ENCODE measurements at places on chromosomes 1 and 21.

GRCh38 chr1:22636927-22637326, 499 bp downstream of the C1QA start:
- no peak for DNase-seq

- DNase-seq, result no peak
These were observed 2.9 kb upstream of the GPR25 start for GRCh38 chr1:200869753-200870391.

GRCh38 chr1:26991310-26992116, 2.0 kb upstream of the TRNP1 start:
- DNase-seq, result no peak

DNA sequence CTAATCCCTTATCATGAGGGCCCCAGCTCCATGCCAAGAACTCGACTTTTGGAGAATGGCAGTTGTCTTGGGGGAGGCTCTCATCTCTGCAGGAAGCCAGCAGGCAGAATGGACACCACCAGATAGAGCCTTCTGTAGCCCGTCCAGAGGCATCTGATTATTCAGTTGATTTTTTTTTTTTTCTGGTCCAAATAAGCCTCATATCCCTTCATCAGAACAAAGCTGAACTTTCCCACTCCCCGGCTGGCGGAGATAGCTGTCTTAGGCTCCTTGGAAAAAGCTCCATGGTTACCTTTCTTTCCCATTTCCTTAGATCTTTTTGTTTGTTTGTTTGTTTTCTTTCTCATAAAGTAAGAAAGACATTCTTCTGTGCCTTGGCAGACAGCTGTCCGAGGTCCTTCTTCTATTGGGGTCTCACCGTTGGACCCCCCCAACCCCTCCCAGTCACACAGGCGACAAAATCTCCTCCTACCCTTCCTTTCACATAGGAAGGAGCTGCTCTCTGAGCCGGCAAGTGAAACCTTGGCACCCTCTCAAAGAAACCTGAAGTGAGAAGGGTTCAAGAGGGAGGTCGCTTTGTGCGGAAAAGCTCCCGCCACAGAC, 278.5 kb downstream of the RPS6KC1 start:
- no peak for DNase-seq

DNA sequence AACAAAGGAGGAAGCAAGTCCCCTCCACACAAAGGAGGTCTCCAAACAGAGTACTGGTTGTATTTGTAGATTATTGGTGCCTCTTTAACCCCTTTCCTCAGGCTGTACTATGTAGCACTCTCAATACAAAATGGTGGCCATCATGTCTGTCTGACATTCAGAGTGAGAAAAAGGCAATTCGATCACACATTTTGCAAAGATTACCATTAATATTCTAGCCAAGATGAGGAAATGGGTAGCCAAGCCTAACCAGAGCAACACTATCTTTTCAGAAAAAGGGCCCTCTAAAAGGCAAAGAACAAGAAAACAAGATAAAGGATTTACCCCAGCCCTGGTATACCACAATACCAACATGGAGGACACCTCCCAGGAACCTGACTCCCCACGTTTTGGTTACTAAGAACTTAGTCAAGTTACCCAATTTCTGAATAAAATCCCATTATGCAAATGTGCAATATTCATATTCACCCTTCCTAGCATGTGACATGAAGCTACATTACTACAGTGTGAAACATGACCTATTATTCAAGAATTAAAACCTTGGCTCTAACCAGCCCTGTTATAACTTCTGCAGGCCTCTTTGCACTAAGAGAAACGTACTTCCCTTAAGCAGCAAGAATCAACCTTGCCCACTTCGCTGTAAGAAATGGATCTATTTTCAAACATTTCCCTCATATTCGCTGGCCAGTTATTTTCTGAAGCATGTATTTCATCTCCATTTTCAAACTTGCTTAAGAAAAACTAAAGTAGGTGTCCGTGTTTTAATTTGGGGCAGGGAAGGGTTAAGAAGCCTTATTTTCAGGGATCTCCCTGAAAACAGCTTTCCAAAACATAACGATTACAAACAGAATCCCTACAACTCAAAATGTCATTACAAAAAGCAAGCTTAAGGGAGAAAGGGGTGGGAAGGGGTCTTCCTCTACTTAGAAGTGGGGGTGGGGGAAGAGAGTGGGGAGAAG, 2.1 kb downstream of the KDM5B start:
- no peak for DNase-seq

DNA sequence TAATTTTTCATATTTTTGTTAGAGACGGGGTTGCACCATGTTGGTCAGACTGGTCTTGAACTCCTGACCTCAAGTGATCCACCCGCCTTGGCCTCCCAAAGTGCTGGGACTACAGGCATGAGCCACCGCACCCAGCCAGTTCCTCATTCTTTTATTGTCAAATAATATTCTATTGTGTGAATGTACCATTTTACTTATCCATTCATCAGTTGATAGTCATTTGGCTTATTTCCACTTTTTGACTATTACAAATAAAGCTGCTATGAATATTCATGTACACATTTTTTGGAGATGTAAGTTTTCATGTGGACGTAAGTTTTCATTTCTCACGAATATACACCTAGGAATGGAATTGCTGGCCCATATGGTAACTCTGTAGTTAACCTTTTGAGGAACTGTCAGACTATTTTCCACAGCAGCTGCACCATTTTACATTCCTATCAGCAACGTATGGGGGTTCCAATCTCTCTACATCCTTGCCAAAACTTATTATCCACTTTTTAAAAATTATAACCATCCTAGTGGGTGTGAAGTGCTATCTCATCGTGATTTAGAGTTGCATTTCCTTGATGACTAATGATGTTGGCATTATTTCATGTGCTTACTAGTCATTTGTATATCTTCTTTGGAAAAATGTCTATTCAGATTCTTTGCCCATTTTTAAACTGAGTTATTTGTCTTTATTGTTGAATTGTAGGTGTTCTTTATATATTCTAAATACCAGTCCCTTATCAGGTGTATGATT, 12.7 kb downstream of the PACC1 start:
- no peak for DNase-seq
